ENCODE measurements at places on chromosomes 12 and 14. TPM values are rescaled to one million over a fixed set of nuclear protein-coding genes. Genes with fewer than 3 reads are reported as not detected.

LMNTD1 gene
- total RNA-seq = not detected

CIROP gene
- not detected for total RNA-seq

PLBD1 gene
- total RNA-seq = 20.7 TPM

MSI1 gene
- 0.81 TPM for total RNA-seq

OR6C68 gene
- not detected for total RNA-seq

PTPRB gene
- total RNA-seq = 2.0 TPM

NUDT14 gene
- total RNA-seq = 19.7 TPM

TUBA1C gene
- total RNA-seq = 115 TPM

- no peaks in the 10 kb centered on the region for H3K36me3 ChIP-seq
- peak within 1 kb of the TSS; percentile 85 for H3K4me3 ChIP-seq
- peaks cover 46% of the 10 kb centered on the region for H3K4me1 ChIP-seq
- peak within 1 kb of the TSS; percentile 93 for H3K27ac ChIP-seq
Measured at GRCh38 chr12:79690638-79691510, at the start of gene PAWR. PAWR (minus strand) TSS chr12:79690964; CDS start chr12:79690244, 720 bp downstream.

DNA sequence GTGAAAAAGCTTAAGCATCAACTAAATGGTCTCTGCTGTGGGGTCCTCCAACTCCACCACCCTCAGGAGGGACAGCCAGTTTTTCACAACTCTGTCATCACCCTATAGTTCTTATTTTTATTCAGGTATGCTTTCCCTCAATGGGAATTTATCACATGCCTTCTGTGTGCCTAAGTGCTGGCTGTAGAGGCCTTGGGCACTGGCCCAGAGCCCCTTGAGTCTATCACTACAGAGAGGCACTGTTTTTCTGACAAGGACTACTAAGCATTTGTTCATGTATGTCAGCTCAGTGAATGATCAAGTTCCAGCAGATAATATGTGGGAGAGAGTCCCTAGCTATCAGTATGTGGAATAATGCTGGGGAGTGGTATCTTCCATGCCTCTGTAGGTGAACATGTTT lies 463.9 kb downstream of the NPAS3 start:
- no peak for DNase-seq
- H3K4me3 ChIP-seq = no peak overlapping the region
- H3K27me3 ChIP-seq = no peaks in the 10 kb centered on the region

DNA sequence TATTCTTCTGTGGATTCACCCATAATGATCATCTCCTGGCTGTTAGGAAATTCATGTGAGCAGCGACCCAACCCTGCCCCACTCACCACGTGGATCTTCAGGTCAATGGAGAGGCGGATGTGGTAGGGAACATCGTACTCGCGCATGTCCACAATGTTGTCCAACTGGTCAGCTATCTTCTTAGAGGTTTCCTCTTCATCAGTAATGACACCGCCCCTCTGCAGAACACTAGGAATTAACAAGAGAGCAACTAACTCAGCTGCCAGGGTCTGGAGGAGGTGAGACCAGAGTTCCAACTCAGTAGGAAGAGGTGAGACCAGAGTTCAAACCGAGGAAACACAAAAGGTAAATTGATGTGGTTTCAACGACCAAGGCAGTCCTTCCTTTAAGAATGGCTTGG lies 9.7 kb downstream of the POLE start:
- no peaks in the 10 kb centered on the region for H3K27me3 ChIP-seq
- H3K4me1 ChIP-seq = peaks cover 14% of the 10 kb centered on the region
- H3K27ac ChIP-seq = no peak overlapping the region
- peaks cover 70% of the 10 kb centered on the region for H3K36me3 ChIP-seq
- DNase-seq = no peak

DNA sequence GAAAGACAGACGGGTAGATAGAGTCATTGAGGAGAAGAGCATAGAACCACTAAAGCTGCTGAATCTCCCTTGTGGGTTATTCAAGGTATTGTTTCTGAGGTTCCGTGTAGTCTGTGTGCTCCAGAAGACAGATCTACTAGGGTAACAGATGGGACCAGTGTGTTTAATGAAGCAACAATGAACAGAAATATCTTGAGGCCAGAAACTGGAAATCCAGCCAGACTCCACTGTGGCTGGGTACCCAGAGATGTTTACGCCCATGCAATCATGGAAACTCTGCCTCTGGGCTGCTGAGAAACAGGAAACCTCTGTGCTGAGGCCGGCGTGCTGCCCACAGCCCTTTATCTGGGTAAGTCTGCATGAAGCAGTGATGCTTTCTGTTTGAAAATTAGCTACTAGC lies 8.3 kb downstream of the PROX2 start:
- H3K27ac ChIP-seq = no peak overlapping the region
- no peaks in the 10 kb centered on the region for H3K36me3 ChIP-seq
- no peaks in the 10 kb centered on the region for H3K27me3 ChIP-seq
- H3K4me1 ChIP-seq = no peaks in the 10 kb centered on the region
- DNase-seq = no peak

- H3K27ac ChIP-seq = no peak overlapping the region
- no peak for DNase-seq
- H3K4me1 ChIP-seq = no peaks in the 10 kb centered on the region
- H3K36me3 ChIP-seq = no peaks in the 10 kb centered on the region
- H3K4me3 ChIP-seq = no peak overlapping the region
Measured at GRCh38 chr12:62673028-62673815, 206.6 kb downstream of the MON2 start.

GRCh38 chr12:112303004-112303403 lies 79.2 kb downstream of the HECTD4 start:
- H3K36me3 ChIP-seq = peaks cover 26% of the 10 kb centered on the region
- no peaks in the 10 kb centered on the region for H3K4me1 ChIP-seq
- H3K4me3 ChIP-seq = no peak overlapping the region
- no peak overlapping the region for H3K27ac ChIP-seq
- no peaks in the 10 kb centered on the region for H3K27me3 ChIP-seq
- DNase-seq = no peak

GRCh38 chr14:99009871-99010270 lies 262.1 kb downstream of the BCL11B start:
- H3K27me3 ChIP-seq = no peaks in the 10 kb centered on the region
- H3K4me3 ChIP-seq = no peak overlapping the region
- H3K36me3 ChIP-seq = no peaks in the 10 kb centered on the region
- no peak for DNase-seq
- no peak overlapping the region for H3K27ac ChIP-seq

- no peaks in the 10 kb centered on the region for H3K36me3 ChIP-seq
- peaks cover 21% of the 10 kb centered on the region for H3K27me3 ChIP-seq
Measured at GRCh38 chr12:119409043-119409442, 74.5 kb downstream of the CCDC60 start.

- no peak for DNase-seq
- H3K4me3 ChIP-seq = no peak overlapping the region
- H3K27ac ChIP-seq = no peak overlapping the region
- H3K4me1 ChIP-seq = peaks cover 7% of the 10 kb centered on the region
- peaks cover 5% of the 10 kb centered on the region for H3K27me3 ChIP-seq
- no peaks in the 10 kb centered on the region for H3K36me3 ChIP-seq
Measured at GRCh38 chr14:101069228-101069549, 165.7 kb upstream of the RTL1 start.

- H3K4me3 ChIP-seq = no peak overlapping the region
- no peak overlapping the region for H3K27ac ChIP-seq
- H3K4me1 ChIP-seq = no peaks in the 10 kb centered on the region
- no peak for DNase-seq
Measured at GRCh38 chr12:13472690-13473089, 276.2 kb downstream of the EMP1 start.

DNA sequence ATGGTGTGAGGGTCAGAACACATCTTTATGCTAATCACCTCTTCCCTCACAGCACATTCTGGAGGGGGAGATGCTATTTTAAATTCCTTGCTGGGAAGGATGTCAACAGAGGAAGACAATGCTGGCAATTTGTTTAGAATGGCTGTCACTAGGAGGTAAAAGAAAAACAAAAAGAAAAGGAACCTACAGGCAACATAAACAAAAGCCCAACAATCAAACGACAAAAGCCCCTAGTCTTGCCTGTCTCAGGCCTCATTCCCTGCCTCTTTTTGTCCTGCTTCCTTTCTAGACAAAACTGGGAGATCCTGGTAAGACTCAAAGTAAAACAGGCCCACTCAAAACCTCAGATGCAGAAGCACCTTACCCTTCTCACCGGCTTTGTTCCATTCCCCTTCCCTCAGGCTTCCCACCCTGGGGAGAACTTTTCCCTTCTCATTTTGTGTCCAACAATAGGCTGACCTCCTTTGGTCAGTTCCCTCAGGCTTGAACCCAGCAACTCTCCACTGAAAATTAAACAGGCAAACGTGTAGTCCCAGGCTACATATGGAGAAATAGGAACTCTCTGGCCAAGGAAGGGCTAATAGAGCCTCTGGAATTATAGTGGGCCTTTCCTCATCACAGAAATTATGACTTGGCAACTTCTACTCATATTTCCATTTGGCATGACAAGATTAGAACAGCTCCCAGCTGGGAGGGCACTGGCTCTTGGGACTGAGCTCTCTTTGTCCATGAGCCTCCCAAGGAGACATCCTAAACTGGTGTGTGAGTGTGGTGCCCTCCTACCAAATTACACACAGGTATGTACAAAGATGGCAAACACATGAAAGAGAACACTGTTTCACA lies 193.0 kb downstream of the MON2 start:
- no peaks in the 10 kb centered on the region for H3K36me3 ChIP-seq
- no peak overlapping the region for H3K4me3 ChIP-seq
- H3K27me3 ChIP-seq = no peaks in the 10 kb centered on the region
- no peaks in the 10 kb centered on the region for H3K4me1 ChIP-seq
- no peak for DNase-seq
- H3K27ac ChIP-seq = peak overlapping the region; percentile 12

DNA sequence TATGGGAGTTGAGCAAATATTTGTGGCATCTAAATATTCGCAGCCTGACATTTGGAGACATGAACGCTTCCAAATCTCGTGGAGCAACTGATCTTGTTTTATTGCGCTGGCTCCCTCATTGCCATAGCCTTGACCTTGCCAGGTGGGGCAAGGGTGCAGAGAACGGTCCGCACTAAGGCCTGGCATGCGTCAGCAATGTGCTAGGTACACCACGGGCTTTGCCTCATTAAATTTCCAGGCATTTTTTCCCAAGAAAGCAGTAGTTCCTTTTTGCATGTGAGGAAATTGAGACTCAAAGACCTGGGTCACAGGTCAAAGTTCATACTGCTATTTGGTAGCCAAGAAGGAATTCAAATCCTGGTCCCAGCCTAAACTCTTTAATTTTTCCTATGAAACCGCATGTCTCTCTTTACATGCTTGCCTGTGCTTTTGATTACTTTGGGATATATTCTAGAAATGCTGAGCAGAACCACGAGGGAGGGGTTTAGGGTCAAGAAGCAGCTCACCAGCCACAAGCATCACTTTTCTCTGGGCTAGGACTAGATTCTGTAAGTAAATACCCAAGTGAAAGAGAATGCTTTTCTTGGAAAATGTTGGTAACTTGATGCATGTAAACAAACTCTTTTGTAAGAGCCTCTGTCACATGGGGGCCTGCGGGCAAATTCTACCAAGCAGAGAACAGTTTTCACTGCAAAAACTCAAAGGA lies 891.6 kb downstream of the VRK1 start:
- H3K4me3 ChIP-seq = no peak overlapping the region
- DNase-seq = peak; percentile 66
- no peaks in the 10 kb centered on the region for H3K27me3 ChIP-seq
- no peaks in the 10 kb centered on the region for H3K36me3 ChIP-seq
- peak overlapping the region; percentile 50 for H3K27ac ChIP-seq

GRCh38 chr12:122871851-122872780 lies 23.8 kb downstream of the VPS37B start:
- H3K27ac ChIP-seq = peak overlapping the region; percentile 91
- DNase-seq = peak; percentile 75
- H3K4me3 ChIP-seq = peak overlapping the region; percentile 44
- H3K27me3 ChIP-seq = no peaks in the 10 kb centered on the region
- peaks cover 85% of the 10 kb centered on the region for H3K4me1 ChIP-seq

DNA sequence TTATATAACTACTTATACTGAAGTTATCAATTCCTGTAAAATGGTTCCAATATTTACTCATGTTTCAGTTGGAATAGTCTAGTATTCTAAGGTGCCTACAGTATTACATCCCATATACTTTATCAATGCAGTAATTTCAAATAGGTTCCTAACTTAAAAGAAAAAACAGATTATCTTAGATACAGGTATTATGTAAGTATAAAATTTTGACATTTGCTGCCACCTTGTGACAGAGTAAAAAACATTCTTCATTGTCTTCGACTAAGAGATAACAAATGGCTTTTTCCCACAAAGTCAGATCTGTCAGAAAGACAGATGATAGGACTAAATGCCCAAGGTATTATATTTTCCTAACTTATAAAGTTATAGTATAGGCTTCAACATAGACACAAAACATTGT lies 78.7 kb downstream of the TXNDC16 start:
- no peak for DNase-seq
- no peaks in the 10 kb centered on the region for H3K4me1 ChIP-seq
- H3K4me3 ChIP-seq = no peak overlapping the region
- H3K27ac ChIP-seq = no peak overlapping the region

DNA sequence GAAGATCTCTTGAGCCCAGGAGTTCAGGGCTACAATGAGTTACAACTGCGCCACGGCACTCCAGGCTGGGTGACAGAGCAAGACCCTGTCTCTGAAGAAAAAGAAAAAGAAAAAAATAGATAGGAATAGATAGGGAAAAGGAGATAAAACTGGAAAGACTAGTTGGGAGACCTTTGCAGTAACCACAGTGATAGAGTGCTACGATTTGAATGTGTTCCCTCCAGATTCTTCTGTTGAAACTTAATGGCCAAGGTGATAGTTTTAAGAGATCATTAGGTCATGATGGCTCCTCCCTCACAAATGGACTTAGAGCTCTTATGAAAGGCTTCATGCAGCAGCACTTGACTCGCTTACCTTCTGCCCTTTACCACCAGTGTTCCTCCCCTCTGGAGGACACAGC lies 13.5 kb upstream of the ATF1 start:
- DNase-seq = no peak
- no peaks in the 10 kb centered on the region for H3K27me3 ChIP-seq
- H3K4me3 ChIP-seq = no peak overlapping the region
- H3K4me1 ChIP-seq = no peaks in the 10 kb centered on the region
- no peak overlapping the region for H3K27ac ChIP-seq
- peaks cover 25% of the 10 kb centered on the region for H3K36me3 ChIP-seq

GRCh38 chr12:56164345-56164729 lies 6.2 kb downstream of the MYL6 start:
- no peaks in the 10 kb centered on the region for H3K27me3 ChIP-seq
- H3K4me3 ChIP-seq = no peak overlapping the region
- no peak for DNase-seq
- peaks cover 94% of the 10 kb centered on the region for H3K36me3 ChIP-seq

- peaks cover 31% of the 10 kb centered on the region for H3K4me1 ChIP-seq
- H3K36me3 ChIP-seq = peaks cover 29% of the 10 kb centered on the region
- H3K4me3 ChIP-seq = no peak overlapping the region
- no peak overlapping the region for H3K27ac ChIP-seq
- no peaks in the 10 kb centered on the region for H3K27me3 ChIP-seq
Measured at GRCh38 chr14:74472601-74473000, 20.5 kb downstream of the NPC2 start.

Data from suprapubic skin (tissue), 4 donors.